ENCODE measurements at places on chromosomes 1 and 21.

DNA sequence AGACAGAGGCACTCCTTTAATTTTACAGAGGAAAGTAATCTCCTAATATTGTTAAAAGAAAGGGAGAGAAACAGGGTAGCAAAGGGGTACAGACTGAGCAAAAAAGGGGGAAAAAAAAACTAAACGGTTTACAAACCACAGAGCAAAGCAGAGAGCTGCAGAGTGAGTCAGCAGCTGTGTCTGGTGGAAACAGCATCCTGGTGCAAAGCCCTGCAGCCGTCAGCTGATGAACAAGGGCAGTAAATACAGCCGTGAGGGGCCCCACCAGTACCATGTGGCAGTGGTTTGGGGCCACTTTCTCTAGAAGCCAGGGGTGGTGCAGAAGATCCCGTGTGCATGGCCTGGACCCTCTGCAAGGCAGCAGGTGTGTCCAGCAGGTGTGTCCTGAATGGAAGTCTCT, 111.3 kb downstream of the ERG start:
- DNase-seq = no peak

DNA sequence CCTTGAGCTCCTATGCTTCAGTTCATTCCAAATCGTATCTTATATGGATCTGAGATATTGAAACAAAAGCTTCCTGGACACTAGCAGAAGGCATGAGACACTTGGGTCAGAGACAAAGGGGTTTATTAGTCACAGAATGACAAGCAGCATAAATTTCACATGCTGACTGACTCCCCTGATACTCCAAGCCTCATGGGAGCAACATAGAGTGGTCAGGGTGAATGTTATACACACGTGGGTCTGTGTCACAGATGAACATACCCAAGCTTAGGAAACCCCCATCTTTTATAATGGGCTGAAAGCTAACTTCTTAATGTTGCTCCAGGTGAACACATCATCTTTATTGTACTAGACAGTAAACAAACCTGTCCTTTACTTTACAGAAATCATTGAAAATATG, 599.9 kb upstream of the RGS18 start:
- no peak for DNase-seq

DNA sequence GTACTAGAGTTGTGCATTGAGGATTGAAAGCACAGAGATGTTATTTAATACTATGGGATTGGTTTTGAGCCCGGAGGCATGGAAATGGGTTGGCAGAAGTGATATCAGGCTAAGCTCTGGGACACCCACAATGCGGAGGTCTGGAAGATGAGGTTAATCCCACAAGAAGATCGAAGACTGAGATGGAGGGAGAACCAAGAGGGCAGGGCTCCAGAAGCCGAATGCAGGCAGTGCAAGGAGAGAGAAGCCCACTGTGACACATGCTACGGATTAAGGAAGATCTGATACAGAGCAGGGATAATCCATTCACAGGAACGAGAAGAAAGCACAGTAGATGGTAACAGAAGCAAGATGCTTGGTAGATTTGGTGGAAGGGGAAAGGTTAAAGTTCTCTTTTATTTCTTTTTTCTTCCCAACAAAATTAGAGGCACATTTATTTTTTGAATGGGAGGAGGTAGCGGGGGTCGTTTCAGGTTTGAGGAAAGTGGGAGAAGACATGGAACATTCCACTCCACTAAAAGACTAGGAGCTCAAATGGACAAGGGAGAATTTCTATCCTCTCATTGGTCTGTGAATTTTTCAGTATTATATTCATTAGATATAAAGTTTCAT, 113.2 kb downstream of the NCAM2 start:
- DNase-seq = no peak

DNA sequence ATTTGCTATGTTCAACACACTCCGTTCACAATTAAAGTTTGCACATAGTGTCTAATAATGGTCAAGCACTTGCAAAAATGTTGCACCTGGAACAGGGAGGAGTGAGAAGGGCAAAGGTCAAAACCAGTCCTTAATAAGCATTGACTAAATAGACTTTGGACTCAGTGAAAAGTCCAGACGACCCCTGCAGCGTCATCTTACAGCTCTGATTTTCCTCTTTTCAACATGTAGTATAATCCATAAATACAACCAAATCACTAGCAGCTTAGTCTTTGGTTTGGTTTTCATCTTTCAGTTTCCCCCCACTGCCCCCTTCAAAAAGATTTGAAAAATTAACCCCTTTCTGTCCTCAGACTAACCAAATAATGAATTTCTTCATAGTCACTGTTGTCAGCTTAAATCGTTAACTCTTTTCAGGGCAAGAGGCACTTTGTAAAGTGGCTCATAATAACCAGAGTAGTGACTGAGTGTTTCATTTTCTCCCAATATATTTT, 290.3 kb downstream of the PTPRC start:
- DNase-seq = no peak

DNA sequence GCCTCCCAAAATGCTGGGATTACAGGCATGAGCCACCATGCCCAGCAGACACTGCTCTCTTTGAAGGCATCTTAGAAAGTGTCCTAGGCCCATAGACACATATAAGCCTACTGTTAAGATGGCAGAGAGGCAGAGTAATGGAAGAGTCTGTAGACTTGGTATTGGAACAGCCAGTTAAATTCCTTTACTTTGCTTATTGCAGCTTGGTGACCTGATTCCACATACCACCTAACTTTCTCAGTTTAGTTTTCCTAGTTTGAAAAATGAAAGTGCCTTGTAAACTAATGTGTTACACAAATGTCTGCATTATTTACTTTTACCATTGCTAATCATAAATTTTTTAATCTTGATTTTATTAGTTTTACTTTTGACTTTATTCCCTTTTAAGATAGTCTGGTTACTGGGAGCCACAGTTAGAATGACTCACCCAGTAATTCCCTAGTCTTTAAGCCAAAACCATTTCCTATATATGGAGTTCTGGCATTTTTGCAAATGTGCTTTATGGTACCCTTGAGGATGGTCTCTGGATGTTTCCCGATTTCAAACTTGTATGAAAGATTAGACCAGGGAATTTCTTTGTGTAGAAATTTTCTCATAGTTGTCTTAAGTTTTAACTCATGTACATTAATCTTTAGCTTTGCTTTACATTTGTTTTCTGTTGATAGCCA, 6.4 kb downstream of the SMAP2 start:
- DNase-seq = no peak

GRCh38 chr1:26579681-26580111, 50.1 kb downstream of the RPS6KA1 start:
- DNase-seq = no peak

DNA sequence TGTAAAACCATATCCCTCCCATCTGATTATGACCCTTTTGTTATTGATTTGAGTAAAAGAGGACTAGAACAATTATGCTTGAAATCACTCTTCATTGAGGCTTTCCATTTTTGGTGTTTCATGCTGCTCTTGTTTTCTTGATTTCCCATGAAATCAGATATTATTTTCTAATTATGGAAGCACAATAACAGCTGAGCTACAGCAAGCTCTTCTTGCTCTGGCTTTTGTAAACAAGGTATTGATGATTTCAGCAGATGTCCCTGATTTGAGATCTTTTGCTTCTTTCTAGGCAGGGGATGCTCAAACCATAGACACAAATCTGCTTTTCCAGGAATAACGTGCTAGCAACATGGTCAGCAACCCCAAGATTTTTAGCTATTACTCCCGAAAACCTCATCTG, 607.8 kb downstream of the NCAM2 start:
- no peak for DNase-seq

DNA sequence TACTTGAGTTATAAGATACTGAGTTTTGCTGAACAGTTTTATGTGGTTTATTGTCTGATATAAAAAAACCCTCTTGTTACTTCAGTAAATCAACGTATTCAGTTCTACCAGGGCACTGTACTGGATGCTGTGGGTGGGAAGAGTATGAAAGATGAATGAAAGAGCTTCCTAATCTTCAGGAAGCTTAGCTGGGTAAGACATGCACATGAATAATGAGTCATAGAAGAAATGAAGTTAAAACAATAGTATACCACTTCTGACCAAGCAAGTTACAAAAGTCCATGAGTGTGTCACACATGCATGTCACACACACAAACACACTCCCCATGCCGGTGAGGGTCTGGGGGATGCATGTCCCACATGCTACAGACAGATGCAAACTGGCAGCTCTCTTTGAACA, 105.9 kb downstream of the SIPA1L2 start:
- DNase-seq = no peak

DNA sequence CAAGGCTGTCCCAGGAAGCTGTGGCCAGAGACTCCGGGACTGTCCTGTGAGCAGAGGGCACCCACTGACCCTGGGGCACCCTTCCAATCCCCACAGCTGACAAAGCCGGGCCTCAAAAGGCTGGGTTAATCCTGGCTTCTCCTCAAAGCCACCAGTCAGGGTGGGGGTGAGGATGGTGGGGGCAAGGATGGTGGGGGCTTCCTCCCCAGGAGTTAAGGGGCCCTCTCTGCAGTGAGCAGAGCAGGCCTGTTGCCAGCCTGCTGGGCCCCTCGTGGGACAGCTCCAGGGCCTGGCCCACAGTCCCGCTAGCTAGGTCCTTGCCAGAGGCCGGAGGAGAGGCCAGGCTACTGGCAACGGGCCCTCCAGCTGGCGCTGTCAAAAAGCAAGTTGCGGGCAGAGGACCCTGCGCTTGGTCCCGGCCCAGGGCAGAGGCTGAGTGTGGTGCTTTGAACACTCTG, 37.9 kb upstream of the CCDC27 start:
- DNase-seq = no peak

DNA sequence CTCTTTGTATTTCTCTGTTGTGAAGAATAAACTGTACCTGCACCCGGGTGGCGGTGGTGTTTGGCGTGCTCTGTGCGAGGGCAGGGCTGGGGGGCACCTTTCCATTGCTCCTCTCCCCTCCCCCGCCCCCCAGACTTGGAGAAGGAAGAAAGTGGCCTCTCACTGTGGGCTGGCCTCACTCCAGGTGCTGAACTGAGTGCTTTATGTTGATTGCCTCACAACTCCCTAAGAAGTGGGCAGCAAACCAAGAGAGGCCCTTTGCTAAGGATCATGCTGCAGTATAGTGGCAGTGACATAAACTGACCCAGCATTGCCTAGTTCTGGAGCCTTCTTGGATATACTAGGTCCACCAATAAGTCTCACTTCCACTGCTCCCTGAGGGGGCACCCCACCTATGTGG, 20.2 kb downstream of the A3GALT2 start:
- DNase-seq = no peak

All from NCI-H1694 (cell line).